ENCODE measurements at places on chromosomes 6 and 20.

DNA sequence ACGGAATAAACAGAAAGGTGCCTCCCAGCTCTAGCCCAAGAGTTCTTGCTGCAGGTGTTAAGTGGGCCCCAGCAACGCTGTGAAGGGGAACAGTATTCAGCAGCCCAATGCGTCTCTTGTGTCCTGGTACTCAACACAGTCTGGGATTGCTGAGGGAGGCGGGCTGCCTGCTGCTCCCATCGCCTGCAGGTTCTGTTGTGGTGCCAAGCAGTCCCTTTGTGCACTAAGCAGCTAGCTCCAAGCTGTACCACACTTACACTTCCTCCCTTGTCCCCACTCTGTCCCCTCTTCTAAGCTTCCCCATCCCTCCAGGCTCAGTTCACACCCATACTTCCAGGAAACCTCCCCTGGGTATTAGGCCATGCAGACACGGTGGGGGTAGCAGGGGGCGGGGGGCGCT is 92.7 kb downstream of the AGPAT4 start:
- DNase-seq, result no peak

DNA sequence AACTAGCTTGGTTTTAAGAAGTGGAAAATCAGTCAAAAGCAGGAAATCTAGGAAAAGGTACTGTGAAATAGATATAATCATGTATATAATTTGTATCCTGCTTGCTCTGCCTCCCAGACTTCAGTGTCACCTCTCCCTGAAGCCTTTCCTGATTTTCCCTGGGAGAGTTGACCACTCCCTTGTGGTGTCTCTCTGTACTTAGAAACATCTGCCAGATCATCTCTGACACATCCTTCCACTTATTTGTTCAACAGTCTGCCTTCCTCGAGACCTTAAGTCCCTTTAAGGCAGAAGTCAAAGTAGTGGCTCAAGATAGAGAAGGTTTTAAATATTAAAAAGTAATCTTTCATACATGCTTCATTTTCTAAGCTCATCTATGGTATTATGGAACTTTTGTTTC is 236.5 kb downstream of the CDKAL1 start:
- DNase-seq, result no peak

DNA sequence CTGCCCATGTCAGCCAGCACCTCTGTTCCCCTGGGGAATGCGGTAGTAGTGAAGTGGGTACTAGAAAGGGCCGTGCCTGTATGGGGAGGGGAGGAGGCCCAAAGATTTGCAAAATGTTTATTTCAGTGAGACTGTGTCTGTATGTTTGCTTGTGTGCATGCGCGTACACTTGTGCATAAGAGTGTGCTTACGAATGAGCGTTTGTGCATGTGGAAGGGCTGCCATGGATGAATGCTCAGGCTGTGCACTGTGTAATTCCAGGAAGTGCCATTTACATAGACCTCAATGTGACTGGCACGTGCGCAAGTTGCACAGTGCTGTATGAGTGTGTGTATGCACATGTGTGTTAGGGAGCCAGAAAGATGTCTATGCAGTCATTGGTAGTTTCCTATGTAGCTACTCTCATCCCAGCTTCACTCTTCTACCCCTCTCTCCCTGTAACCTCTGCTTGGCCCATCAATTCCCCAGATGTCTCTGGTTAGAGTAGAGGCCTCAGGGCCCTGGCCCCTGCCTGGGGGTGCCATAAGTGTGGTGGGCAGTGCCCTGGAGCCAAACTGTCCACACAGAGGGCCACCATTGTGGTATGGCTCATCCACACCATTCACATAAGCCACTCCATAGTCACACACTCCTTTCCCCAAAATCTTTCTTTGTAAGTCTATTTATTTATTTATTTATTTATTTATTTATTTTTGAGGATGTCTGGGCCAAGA is 26.8 kb upstream of the SLC22A7 start:
- DNase-seq, result no peak

DNA sequence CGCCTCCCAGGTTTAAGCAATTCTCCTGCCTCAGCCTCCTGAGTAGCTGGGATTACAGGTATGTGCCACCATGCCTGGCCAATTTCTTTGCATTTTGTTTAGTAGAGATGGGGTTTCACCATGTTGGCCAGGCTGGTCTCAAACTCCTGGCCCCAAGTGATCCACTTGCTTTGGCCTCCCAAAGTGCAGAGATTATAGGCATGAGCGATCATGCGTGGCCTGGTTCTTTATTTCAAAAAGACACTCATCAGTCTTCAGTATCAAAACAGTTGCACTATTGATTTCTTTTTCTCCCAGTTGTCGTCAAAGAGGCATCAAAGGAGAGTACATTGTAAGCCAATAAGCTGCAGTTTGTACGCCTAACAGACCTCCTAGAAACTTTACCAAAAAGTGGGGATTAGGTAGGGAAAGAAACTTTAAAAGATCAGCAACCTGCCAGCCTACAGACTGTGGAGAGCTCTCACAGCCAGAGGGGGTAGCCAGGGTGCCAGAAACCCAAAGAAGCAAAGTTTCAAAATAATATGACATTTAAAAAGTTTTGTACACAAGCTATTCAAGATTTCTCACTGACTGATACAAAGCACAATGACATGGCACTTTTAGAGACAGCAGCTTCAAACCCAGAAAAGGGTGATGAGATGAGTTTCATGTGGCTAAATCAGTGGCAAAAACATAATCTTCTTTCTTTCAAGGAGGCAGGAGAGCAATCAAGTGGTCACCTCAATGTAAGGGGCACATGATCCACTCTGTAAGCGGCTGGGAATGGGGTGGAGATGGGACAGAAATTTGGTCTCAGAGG is 83.0 kb upstream of the RALY start:
- DNase-seq, result no peak

DNA sequence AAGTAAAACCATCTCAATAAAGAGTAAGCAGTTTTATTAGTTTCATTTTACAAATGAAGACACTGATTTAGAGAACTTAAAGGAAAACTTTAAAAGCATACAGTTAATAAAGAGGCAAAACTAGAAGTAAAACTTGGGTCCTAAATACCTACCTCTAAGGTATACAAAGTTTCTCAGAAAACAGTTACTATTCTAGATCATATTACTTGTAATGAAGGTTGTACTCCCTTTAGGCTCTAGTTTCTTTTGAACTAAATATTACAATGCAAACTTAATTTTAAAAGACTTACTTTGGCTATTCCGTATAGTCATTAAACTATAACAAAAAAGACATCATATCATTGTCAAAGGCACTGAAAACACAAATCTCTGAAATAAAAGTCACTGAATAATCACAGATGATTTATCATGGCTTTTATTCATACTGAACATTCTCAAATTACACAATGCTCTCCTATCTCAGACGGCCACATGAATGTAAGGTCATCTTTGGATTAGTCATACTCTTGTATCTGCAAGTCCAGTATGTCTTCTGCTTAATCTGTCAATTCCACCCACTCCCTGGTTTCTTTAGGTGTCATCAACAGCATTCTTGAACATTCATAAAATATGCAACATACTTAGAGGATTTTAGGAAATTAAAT is 361.6 kb upstream of the RUNX2 start:
- no peak for DNase-seq

DNA sequence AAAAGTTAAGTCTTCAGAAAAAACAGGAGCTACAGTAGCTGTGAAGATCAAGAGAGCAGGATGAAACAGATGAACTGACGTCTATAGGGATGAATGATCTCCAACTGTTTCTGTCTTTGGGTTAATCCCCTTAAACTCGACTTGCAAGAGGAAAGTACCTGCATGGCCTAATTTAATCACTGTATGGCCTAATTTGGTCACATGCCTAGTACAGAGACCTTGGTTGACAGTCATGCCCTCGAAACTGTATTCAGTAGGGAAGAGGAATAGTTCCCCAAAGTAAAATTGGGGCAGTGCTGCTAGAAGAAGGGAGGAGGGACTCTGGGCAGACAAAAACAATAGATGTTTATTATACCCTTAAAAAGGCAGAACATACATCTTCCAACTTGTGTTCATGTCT is 10.0 kb upstream of the SMAP1 start:
- DNase-seq, result no peak

GRCh38 chr6:148239215-148239614 is 103.4 kb upstream of the SASH1 start:
- DNase-seq, result no peak

DNA sequence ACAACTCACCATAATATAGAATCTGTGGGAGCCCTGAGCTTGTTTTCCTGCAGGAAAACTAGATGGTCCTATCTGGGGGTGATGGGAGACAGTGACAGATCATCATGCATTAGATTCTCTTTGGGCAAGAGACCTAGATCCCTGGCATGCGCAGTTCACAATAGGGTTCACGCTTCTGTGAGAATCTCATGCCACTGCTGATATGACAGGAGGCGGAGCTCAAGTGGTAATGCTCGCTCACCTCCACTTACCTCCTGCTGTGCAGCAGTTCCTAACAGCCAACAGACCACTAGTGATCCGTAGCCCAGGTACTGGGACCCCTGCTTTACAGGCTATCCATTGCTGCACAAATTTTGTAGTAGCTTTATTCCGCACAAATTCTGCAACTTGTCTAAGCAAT is 84.5 kb downstream of the HIVEP2 start:
- no peak for DNase-seq

DNA sequence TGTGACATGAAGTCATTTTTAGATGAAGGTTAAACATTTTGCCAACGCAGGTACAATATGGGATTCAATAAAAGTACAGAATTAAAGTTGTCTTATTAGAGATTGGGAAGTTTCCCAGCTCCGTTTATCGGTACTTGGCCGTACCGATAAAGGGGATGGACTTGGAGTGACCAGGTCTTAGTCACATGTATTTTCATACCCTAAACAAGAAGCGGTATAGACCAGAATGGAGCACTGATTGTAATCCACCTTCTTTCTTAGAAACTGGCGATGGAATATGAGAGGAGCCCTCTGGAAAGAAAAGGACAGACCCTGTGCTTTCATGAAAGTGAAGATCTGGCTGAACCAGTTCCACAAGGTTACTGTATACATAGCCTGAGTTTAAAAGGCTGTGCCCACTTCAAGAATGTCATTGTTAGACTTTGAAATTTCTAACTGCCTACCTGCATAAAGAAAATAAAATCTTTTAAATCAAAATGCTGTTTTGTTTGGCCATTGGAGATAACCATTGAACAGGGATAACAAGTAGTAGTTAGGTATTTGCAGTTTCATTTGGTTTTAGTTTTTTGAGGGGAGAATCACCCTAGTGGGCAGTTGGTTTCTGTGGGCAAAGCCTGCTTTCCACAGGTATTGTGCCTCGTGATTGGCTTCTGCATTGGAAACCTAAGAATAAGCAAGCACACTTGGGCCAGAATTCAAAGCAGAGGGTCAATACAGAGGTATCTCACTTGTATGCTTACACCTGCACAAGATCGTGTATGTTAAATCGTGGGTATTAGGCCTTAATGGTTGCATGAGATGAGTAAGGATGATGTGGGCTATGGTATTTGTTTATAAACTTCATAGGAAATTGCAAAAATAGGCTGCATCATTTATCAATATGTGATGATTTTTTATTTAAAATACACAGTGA is 11.2 kb upstream of the ZNFX1 start:
- no peak for DNase-seq

DNA sequence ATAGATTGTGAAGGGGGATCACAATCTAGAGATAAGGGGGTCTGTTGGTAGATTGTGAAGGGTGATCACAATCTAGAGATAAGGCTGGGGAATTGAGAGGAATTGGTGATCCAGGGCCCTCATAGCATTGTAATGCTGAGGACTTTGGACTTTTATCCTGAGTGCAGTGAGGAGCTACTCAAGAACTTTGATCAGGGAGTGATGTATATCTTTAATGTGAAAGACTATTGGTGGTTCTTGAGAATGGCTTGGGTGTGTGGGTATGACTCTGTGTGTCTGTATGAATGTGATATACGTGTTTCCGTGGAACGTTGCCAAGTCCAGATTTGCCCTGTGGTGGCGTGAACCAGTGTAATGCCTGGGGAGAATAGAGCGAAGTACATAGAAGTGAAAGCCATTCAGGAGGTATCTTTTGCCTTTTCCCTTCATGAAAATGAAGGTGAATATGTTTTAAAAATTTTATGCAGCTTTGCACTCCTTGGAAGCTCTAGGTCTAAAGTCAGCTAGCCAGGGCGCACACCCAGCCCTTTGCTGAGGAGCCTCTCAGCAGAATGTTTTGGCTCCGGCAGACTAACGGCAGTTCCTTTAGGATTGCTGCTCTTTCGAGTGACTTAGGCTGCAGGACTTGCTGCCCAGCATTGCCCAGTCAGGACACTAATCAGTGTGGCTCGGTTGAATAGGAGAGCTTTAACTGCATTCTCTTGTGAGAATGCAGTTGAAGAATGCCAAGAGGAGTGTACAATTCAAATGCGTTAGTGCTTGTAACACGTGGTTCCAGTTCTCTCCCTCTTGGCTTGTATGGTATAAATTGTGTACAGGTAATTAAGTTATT is 3.5 kb downstream of the ZFAND3 start:
- DNase-seq, result peak; percentile 13

DNA sequence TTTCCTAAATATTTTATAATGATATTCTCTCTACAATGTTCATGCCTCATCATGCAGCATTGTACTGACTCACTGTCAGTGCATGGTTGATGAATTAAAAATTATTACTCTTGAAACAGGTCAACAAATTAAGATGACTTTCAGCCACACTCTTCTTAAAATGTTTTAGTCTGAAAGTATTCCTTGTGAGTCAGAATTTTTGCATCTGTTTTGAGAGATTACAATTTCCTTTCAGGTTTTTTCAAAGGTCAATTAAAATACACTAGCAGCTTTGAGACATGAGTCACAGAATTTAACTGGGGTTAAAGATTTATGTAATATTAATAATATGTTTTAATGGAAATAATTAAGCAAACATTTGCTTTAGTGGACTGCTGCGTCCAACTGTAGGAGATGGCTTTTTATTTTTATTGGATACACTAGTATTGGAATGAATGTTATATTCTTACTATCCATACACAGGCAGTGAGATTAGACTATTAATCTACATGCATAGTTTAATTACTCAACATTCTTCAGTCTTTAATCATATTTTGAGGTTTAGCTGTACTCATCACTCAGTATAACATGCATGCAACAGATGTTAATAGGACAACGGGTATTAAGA is 9.7 kb downstream of the COL12A1 start:
- DNase-seq, result no peak

DNA sequence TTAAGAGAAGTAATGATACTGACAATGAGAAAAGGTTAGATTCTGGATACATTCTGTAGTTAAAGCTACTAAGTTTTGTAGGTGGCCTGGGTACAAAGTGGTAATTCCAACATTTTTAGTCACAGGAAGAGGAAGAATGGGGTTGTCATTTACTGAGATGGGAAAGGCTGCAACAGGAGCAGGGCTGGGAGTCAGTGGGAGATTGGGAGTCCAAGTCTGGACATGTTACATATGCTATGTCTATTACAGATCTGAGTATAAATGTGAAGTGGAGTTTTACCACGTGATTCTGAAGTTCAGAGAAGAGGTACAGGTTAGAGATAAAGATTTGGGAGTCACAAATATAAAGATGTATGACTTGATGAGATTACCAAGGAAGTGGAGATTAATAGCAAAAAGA is 116.2 kb downstream of the RWDD2A start:
- no peak for DNase-seq

DNA sequence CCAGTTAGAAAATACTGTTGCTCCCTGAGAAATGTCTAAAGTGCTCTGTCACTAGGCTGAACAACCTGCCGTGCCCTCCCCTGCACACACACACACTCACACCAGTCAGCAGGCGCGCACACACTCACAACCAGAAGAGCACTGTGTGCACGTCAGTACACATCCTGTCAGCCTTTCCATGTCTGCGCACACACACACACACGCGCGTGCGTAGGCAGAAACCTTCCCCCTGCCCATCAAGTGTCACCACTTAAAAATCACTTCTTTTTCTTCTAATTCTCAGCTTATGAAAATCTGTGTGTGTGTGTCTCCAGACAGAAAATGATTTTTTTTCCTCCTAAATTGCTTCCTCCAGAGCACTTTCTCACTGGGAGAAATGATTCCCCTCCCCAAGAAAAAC is 100.3 kb downstream of the EDN3 start:
- DNase-seq, result peak; percentile 20

GRCh38 chr20:14696937-14697336 is 359.5 kb upstream of the FLRT3 start:
- no peak for DNase-seq

Measured in activated T-cell treated with anti-CD3 and anti-CD28 coated beads, Interleukin-2, amount 50 U/mL, for 4 hours (primary cell).